ENCODE measurements at places on chromosomes 1 and 21.

GRCh38 chr1:101485712-101486111 lies 248.9 kb downstream of the S1PR1 start:
- DNase-seq, result no peak

- peak; percentile 81 for DNase-seq
These were observed 46.3 kb downstream of the AGPAT3 start for GRCh38 chr21:43911015-43911934.

DNA sequence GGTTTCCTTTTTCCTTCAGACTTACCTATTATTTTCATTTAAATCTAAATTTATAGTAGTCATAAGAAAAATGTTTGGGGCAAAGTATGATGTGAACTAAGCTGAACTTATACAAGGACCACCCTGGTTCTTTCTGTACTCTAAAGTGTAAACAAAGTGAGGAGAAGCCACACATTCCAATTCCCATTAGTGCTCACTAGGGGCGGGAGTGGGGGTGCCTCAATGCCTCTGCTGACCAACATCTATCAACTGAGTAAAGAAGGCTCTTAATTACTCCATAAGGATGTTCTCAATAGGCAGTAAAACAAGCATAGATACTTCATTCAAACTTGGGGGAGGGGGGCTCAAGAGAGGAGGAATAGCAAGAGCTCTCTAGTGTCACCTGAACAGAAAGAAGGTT lies 151.7 kb downstream of the CDC42BPA start:
- no peak for DNase-seq

DNA sequence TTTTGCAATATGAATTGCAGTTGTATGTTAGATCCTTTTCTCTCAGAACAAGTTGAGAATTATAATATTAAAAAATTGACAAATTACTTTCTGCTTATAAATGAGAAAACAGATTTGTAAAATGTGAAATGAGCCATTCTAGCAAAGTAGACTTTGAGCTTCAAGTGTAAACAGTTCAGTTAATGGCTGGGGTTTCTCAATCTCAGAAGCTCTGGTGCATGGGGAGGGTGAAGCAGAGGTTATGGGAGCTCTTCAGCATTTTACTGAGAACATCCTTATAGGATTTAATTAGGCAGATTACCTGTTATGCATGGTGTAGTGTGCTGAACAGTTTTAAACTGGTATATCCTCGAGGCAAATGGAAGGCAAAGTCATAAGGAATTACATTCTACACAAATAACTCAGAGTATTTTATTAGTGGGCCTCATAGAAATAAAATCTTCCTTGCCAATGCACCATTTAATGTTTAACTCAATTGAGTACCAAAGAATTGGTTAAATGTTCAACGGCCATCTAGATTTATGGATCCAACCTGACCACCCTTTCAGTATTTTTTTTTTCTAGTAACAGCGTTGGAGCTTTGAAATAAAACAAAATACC lies 1143.6 kb upstream of the ADGRL2 start:
- peak; percentile 16 for DNase-seq

GRCh38 chr21:45356653-45357435 lies 48.1 kb upstream of the COL18A1 start:
- no peak for DNase-seq

DNA sequence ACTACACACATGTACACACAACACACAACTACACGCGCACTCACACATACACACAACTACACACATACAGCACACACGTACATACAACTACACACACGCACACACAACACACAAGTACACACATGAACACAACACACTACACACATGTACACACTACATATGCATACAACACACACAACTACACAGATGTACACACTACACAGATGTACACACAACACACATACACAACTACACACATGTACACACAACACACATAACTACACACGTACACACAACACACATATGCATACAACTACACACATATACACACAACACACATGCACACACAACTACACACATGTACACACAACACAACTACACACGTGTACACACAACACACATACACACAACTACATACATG lies 318.6 kb downstream of the CAMTA1 start:
- no peak for DNase-seq

DNA sequence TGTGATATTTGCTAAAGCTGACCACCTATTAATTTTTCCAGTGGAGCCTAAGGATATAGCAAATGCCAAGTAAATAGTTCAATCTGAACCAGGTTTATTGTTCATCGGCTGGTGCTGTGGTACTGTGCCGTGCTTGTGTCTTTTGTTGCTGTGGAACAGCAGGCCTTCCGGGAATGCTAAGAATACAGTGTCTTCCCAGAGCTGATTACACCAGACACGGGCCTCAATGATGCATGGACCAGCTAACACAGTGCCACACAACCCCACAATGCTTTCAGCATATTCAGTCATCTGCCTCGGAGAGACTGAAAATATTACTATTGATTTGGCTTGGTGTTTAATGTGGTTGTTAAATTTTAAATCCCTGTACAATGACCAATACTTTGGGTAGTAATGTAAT lies 415.4 kb downstream of the PTBP2 start:
- DNase-seq, result no peak

DNA sequence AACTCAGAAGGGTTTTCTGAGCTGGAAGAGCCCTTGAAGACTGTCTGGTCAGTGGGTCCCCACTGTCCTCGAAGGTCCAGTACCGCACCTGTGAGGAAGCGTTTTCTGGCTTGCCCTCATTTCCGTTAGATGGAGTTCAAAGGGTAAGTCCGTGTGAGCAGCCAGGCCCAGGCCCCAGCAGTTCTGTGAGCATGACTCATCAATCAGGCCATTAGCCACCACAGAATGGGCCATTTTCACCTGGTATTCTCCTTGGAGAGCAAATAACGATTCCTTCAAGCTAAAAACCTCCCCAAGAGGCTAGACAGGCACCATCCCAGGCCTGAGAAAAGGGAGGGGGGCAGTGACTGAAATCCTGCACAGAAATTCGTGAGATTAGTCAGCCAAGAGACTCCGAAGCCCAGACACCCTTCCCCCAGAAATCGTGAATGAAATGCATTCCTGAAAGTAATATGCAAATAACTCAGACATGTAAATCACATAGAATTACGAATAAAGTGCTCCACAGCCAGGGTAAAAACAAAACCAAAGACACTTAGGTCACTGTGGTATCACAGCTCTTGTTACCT lies 66.0 kb downstream of the BCAR3 start:
- no peak for DNase-seq

GRCh38 chr1:1430114-1430982 lies 5.1 kb upstream of the VWA1 start:
- peak; percentile 56 for DNase-seq

- no peak for DNase-seq
These were observed 218.6 kb upstream of the C1orf87 start for GRCh38 chr1:60292140-60292539.

DNA sequence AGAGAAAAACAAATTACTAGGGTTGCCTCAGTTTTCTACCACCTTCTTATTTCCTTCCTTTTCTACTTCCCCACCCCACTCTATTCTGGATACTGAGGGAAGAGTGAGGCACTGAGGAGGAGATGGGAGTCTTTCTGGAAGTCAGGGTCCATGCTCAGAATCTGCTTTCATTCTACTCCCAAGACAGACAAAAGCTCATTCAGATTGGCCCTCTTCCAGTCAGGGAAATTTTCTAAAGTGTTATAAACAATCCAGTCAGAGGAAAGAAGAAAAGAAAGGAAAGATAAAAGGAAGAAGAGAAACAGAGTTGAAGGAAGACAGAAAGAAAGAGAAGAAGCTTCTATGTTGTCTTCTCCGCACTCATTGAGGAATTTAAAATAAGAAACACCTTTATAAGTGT lies 228.6 kb downstream of the COP1 start:
- no peak for DNase-seq

- DNase-seq, result no peak
These were observed 84.9 kb upstream of the CXADR start for GRCh38 chr21:17427831-17428483.

- no peak for DNase-seq
These were observed 42.8 kb downstream of the C8A start for GRCh38 chr1:56897150-56898004.

DNA sequence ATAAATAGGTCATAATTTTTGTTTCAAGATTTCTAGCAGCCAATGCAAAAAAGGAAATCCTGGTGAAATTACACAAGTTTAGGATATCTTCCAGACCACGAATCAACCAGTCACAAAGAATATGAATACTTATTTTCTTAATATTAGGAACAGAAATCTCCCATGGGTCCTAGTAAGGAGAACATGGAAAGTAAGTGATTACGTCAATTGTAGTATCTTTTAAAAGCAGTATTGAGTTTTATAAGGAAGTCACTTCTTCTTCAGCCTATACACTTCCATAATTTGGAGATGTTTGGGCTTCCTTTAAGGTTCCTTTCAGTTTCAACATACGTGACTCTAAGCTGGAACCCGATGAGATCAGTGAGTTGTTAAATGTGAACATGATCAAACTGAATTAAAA lies 534.5 kb downstream of the USP25 start:
- no peak for DNase-seq

GRCh38 chr1:201265756-201266155 lies 17.6 kb upstream of the PKP1 start:
- no peak for DNase-seq

- no peak for DNase-seq
These were observed 8.3 kb upstream of the MUTYH start for GRCh38 chr1:45348609-45348965.

DNA sequence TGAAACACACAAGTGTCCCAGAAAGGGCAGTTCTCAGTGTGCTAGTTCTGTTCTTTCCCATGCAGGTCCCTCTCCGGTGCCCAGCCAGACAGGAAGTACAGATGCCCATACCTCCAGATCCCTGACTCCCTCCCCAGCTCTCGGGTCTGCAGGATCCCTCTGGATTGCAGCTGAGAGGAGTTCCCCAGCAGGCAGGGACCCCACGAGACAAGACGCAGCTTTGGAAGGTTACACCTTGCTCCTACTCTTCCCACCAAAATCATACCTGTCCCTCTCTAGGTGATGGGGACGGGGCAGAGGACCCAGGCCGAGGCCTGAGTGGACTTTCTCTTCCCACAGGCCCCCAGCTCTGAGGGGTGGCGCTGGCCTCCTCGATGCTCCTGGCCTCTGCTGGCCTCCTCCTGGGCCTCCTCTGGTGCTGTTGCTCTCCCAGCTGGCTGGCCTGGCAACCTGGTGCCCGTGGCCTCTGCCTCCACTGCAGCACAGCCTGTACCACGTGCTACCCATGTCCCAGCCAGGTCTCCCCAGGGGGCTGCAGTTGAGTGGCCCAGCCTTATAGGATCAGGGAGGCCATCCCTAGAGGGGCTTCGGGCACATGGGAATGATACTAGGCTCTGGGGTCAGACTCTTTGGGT lies 9.4 kb downstream of the LDLRAD2 start:
- peak; percentile 13 for DNase-seq

GRCh38 chr1:235657747-235658526 lies 8.4 kb upstream of the GNG4 start:
- no peak for DNase-seq

- no peak for DNase-seq
These were observed 489 bp downstream of the CDCA8 start for GRCh38 chr1:37692834-37693175.

DNA sequence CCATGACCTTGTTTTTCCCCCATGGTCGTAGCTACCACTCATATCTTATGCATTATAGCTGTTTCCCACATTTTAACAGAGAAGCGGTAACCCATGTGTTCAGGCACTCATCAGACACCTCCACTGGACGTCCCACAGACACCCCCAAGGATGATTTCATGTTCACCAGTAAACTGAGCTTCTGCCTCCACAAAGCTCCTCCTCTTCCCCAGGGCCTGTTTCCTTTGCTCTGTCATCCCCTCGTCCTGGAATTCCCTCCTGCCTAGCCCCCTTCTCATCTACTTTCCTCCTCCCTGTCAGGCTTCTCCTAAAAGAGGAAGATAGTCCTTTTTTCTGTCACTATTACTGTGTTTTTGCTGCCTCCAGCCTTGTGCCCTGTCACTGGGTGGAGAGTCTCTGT lies 111.2 kb downstream of the OMA1 start:
- DNase-seq, result no peak

DNA sequence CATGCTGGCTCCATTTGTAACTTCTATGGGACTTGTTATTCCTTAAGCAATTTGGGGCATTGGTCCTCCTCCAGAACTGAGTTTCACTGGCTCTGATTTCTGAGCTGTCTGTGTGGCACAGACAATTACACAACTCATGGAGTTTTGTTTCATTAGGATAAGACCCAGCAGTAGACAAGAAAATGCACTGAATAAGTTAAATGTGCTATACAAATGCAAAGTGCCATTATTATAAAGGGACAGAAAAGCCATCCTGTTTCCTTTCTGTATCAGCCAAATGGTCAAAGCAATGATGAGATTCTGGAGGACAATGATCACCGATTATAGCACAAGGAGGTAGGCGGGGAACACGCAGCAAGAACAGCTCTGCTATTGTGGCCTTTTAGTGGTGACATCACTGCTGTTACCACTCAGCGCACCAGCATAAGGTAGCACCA lies 81.9 kb downstream of the CNIH3 start:
- no peak for DNase-seq

GRCh38 chr21:41678924-41679318 lies 87.9 kb downstream of the RIPK4 start:
- DNase-seq, result peak; percentile 93

- peak; percentile 14 for DNase-seq
These were observed 298.0 kb downstream of the KCTD3 start for GRCh38 chr1:215865060-215865459.

GRCh38 chr1:74412244-74412643 lies 100.2 kb downstream of the LRRC53 start:
- DNase-seq, result no peak

DNA sequence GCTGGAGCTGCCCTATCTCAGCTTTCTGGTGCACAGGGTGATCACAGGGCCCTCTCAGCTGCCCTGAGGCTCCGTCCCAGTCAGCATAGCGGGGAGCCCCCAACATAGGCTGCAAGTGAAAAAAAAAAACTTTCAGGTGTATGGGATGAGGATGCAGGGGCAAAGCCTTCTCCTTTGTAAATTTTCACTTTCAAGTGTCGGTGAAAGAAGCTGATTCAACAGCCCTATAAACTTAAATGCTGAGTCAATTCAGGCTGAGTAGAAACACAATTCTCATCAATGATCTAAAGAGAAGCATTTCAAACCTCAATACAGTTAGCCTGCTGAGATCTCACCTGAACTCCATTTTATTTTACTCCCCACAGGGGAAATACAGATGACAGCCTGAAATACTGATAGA lies 171.2 kb downstream of the SEC16B start:
- no peak for DNase-seq

GRCh38 chr1:29830383-29830782 lies 594.1 kb downstream of the PTPRU start:
- no peak for DNase-seq

GRCh38 chr1:205630241-205630640 lies 1.6 kb downstream of the ELK4 start:
- DNase-seq, result no peak

GRCh38 chr1:208025031-208025430 lies 114.1 kb upstream of the CD34 start:
- no peak for DNase-seq

- no peak for DNase-seq
These were observed 444.2 kb downstream of the GPATCH2 start for GRCh38 chr1:217186664-217187063.

DNA sequence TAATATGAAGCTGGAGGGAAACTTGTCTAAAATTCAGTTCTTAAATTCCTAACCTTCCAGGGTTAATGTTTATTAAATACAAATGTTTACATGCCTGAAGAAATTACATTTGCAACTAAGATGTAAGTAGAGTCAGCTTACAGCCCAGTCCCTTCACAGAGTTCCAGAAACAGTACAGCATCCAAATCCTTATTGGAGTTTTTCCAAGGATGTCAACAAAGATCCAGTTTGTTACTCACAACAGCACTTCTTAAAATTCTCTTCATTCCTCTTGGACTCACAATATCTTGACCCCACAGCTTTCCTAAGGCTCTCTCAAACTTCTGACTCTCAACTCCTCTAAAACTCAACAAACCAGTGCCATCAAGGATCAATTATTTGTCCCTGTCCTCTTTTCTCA lies 50.1 kb upstream of the RWDD3 start:
- DNase-seq, result no peak

Data from HuH-7.5 (cell line).